ENCODE measurements at places on chromosomes 5 and 9.

- DNase-seq, result no peak
These were observed 23.1 kb upstream of the HMCN2 start for GRCh38 chr9:130242270-130243014.

DNA sequence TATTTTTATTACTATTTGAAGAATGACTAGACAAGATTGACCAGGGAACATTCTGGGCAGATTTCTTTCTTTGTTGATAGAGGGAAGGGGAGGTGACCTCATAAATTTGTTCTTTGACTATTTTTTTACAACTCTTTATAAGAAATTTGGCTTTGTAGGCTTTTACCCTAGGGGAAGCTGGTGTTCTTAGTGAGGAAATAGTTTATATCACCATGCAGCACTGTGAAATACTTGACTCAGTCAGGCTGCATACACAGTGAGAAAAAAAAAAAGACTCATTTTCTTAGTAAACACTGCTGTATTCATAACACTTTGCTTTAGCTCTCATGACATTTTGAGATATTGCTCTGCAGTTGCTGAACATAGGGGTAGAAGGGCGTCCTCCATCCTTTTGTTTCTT is 336.6 kb upstream of the PIK3R1 start:
- no peak for DNase-seq

- DNase-seq, result no peak
These were observed 64.2 kb downstream of the SNX24 start for GRCh38 chr5:122909470-122910100.

DNA sequence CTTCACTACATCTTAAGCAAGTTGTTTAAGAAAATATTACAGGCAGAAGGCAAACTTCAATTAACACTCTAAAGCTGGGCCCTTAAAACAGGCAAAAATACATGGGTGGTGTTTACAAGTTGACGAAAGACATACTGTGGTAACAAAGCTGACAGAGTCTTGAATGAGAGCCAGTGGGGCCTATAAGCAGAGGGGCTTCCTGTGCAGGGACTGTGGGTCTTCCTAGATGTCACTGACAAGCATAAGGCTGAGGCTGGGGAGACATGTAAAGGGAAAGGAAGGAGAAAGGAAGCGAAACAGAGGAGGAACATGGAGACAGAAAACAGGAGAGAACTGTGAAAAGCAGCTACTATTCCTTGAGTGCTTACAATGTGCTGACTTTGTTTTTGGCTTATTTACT is 308.0 kb upstream of the RPS23 start:
- DNase-seq, result no peak

GRCh38 chr5:175329976-175330375 is 114.0 kb downstream of the DRD1 start:
- DNase-seq, result no peak

DNA sequence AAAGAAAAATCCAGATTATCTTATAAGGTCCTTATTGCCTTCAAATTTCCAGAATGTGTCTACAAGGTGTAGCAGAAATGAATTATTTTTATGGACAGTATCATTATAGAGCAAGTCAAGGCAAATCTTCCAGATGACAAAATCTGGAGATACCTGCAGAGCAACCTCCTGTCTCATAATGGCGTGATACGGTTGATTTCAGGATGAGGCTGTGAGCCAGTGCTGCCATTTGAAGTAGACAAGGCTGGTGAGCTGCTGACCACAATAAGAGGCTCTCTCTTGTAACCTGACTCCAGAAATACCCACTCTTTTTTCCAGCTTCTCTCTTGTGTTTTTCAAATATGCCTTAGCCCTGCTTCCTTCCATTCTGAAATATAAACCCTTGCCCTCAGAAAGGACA is 108.2 kb downstream of the HTR1A start:
- DNase-seq, result no peak

GRCh38 chr5:69516769-69517168 is 24.2 kb downstream of the OCLN start:
- DNase-seq, result no peak

Data from suppressor macrophage (primary cell).